ENCODE measurements at places on chromosomes 7 and 10.

DNA sequence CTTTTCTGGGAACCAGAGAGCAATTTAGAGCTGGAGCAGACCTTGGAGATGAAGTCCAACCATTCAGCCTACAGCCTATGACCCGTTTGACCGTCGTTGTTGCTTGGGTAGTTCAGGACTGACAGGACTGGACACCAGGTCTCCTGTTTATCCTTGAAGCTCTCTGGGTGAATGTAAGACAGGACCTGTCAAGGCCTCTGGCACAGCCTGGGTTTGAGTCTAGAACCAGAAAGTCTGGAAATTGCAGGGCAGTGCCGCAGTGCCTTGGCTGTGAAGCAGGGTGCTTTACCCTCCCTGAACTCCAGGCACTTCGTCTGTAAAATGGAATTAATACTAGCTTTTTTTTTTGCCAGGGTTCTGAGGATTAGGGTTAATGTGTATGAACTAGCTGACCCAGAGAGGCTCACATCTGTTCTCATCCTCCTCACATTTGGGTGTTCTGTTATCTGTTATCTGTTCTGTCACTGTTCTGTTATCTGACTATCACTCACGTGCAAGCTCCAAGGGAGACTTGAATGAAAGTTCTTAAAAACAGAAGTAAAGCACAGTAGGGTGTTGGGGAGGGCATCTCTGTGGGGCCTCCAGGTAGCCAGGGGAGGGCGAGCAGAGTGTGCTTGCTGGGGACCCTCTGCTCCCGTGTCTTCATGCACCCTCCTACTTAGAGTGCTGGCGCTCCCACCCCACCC, 9.9 kb downstream of the BLVRA start:
- no peak for DNase-seq

- no peak for DNase-seq
Measured at GRCh38 chr10:58853668-58854067, 322.8 kb upstream of the PHYHIPL start.

DNA sequence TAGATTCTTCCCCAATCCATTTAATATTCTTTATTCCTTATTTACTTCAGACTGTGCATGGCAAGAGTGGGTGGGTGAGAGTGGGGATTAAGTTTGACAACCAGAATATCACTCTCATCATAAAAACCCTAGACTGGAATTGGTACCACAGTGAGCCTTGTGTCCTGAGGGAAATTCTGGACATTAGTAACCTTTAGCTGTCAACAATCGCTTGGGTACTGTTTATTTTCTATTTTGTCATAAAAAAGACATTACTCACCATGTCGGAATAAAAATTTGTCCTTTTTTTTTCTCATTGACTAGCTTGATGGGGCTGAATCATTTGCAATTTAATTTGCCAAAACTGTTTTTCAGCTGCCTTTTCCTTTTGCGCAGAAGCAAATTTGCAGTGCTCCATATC, 176.1 kb upstream of the SEMA3C start:
- peak; percentile 11 for DNase-seq

GRCh38 chr7:31852462-31852861, 165.4 kb downstream of the PPP1R17 start:
- DNase-seq: no peak

- no peak for DNase-seq
Measured at GRCh38 chr7:90593205-90593604, 2.9 kb upstream of the CDK14 start.

GRCh38 chr10:114520453-114520852, 116.2 kb upstream of the AFAP1L2 start:
- no peak for DNase-seq

GRCh38 chr10:116134322-116134721, 138.7 kb downstream of the GFRA1 start:
- no peak for DNase-seq

GRCh38 chr7:134809616-134810015, 30.2 kb downstream of the CALD1 start:
- no peak for DNase-seq

DNA sequence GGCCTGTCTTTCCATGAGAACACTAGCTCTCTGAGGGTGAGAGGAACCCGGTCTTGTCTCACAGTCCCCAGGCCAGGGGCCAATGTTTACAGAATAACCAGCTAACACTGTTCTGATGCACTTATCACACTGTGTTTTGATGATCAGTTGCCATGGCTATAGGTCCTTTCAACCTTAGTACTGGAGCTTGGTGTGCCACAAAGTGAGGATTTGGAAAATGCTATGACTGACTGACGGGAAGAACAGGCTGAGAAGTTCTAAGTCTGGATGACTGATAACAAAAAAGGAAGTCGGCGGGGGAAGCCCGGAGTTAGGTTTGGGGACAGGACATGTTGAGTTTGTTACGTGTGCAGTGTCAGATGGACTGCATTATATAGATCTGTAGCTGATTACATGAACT, 141.8 kb downstream of the CTTNBP2 start:
- DNase-seq: no peak

GRCh38 chr10:327889-328852, 192.9 kb downstream of the ZMYND11 start:
- no peak for DNase-seq

DNA sequence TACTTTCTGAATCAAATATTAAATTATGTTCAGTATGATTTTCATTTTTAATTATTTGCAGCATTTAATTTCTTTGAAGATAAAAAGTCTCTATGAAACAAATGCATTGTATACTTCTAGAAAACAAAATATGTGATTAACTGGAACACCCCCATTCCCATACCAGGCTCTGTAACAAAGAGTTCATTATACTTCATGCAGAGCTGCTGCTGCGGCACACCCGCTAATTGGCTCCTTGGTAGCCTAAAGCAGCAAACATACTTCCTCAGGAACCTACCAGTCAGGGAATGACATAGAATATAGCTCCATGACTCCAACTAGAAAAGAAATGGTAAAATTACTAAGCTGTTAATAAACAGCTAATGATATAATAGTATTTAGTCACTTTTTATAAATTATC, 19.3 kb downstream of the RAB11FIP2 start:
- no peak for DNase-seq

DNA sequence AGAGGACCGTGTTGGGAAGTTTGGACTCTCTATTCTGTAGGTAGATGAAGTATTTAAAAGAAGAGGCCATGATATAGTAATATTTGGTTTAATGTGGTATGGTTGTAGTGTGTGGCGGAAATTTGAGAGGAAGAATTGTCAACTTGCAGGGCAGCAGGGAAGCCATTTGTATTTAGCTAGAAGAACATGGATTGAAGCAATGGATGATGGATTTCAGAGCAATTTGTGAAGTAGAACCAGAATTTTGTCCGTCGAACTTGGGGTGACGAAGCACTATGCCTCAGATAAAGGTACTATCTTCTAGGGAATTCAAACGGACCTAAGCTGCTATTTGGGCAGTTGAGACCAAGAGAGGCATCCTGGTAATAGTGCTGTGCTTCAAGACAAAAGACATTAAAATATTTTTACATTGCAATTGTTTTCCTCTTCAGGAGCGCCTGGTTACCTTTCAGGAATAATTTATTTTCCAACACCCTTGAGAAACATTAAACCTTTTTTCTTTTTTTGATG, 615 bp upstream of the WBP1L start:
- DNase-seq: no peak

DNA sequence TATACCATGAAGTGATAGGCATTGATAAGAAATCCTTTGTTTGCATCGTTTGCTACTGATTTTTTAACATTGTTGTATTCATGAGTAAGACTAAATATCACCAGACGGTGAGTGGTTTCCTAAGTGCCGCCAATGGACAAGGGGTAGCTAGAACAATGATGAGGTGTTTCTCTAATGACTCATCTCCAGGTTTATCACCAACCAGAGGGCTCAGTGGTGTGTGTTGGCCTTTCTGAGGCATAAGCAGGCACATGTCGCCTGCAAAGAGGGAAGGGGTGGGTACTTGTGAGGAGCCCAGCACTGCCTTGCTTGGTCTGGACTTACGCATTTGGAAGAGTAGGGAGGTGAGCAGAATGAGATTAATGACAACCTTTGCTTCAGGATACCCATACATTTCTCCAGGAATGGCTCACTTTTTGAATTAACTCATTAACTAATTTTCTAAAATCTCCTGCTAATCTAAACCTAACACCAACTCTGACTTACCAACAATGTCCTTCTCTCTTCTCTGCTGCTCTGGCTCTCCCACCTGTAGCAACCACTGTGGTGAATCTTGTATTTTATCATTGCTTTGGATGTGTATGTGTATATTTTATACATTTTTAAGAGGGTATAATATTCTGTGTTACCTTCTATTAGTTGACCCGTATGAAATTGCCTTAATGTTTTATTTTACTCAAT, 722.6 kb downstream of the GRID1 start:
- no peak for DNase-seq

DNA sequence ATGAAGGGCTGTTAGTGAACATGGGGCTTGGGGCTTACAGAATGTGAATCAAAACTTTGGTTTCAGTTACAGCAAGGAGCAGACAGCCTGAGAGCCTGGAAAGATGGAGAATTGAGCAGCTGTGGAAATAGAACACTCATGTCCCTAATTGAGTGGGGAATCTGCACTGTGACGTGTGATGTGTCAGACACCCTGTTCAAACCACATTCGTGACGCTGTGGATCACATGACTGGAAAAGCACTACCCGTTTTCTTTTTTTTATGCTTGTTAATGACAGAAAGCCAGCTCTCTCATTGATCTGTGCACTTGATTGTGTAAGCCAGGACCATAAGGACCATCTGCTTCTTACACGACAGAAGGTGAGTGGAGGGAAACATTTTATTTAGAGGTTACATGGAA, 15.1 kb upstream of the TBX20 start:
- DNase-seq: peak; percentile 16

GRCh38 chr7:100488333-100489095, 4.8 kb downstream of the NYAP1 start:
- no peak for DNase-seq

DNA sequence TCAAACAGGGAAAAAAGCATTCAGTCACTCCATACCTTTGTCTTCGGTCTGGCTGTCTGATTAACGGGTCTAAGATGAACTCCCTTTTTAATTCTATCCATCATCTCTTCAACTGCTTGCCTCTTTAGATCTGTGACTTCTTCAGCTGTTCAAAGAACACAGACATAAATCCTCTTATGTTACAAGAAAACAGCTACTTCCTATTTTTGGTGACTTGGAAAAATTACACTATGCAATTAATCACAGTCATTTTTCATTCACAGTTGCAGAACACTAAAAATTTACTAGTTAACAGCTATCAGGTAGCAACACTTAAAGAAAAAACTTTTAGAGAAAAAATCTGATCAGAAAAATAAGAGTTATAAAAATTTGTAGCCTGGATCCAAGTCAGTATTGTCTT, 66.0 kb downstream of the ENO4 start:
- DNase-seq: no peak

DNA sequence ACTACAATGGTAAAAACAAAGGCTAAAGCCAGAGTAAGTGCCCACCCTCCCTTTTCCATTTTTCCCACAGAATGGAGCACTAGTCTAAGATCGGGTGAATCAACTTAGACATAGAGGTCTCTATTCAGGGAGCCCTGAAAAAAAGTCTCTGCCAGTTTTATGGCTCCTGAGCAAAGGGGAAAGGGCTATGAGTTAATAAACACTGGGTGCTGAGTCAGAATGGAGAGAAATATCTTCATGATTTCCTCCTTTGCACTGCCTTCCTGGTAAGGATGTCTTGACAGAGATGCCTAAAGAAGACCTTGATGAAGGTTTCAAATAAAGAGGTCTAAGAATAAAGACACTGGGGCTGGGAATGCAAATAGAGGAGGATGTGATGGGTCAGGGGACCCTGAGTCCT, 607.4 kb upstream of the MBL2 start:
- no peak for DNase-seq

- DNase-seq: no peak
Measured at GRCh38 chr10:79244068-79244442, 103.2 kb upstream of the PPIF start.

GRCh38 chr7:42272793-42273665, 36.0 kb upstream of the GLI3 start:
- no peak for DNase-seq

DNA sequence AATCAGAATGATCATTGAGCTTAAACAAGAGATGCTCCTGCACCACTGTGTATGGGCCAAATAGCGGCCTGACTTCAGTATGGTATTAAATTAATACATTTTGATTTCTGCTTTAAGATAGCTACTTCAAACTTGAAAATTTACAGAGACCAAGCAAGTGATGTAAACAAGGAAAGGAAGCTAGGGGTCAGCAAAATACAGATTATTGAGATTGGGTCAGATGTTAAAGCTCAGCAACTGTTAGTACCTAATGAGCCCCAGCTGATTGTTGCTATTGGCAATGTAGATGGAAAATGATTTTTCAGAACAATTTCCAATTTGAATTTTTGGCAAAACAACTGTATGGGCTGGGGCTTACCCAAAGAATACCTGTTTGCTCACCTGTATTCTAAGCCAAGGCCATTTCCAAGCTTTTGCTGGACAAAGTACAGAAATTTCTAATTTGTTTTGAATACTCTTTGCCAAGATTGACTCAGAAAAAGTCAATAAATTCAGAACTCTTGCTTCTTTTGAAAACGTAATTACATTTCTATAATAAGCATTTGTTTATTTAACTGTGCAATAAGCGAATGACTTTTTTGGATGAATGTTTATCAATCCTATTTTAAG, 23.0 kb upstream of the DLD start:
- DNase-seq: no peak

GRCh38 chr10:450463-450862, 239.0 kb downstream of the DIP2C start:
- DNase-seq: peak; percentile 67

DNA sequence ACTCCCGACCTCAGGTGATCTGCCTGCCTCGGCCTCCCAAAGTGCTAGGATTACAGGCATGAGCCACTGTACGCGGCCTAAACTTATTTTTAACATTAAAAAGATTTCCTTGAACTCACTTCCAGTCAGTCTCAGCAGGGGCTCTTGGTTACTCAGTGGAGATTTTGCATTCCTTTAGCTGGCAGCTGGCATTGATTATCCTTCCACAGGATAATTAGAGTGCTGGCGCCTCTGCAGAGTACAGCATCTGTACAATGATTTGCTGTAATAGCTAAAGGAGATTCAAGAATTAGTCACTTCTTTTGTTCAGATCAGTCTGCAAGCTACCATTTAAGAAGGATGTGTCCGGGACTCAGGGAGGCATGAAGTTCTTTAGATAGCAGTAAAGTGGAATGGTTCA, 125.0 kb upstream of the NPY start:
- DNase-seq: no peak

- no peak for DNase-seq
Measured at GRCh38 chr10:111522551-111522950, 445.7 kb downstream of the ADRA2A start.

- DNase-seq: peak; percentile 16
Measured at GRCh38 chr7:8343556-8343955, 81.6 kb upstream of the ICA1 start.

GRCh38 chr7:22589641-22590201, 89.7 kb upstream of the STEAP1B start:
- no peak for DNase-seq

- no peak for DNase-seq
Measured at GRCh38 chr7:144529269-144529926, 125.9 kb upstream of the NOBOX start.

GRCh38 chr7:55104123-55104522, 85.3 kb downstream of the EGFR start:
- DNase-seq: no peak

Data from retina (tissue), 1 donor.